Stimulated activated CD4-positive, alpha-beta T cell treated with anti-CD3 and anti-CD28 coated beads, TNF-alpha, amount 100 ng/mL, for 1 hour (primary cell): ENCODE measurements at places on chromosomes 16 and 17.

DNA sequence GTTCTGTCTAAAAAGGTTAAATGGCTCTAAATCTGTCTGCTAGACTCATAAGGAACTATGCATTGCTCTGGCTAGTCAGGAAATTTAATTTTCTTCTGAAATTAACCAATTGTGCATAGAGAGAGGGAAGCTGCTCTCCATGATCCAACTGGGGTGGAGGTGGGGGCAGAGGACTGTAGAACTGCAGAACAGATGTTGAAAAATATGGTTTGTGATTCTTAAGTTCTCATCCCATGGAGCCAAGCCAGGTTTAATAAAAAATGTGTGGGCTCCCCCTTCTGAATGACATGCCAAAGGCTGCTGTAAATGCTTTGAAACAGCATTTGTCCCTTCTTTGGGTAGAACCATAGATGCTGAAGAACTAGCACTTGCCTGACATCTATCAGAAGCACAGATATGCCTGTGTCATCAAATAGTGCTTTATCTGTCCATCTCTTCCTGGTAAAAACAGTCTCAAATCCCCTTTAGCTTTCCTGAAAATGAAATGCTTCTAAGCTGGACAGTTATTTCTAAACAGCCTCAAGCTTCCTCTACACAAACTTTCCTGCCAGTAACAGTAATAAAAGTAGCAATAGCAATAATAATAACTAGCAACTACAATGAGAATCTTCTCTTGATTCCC lies 221.4 kb downstream of the CDH8 start:
- DNase-seq = no peak

GRCh38 chr16:49049644-49050043 lies 232.0 kb downstream of the CBLN1 start:
- DNase-seq = no peak

- no peak for DNase-seq
These were observed 9.0 kb upstream of the CDRT15 start for GRCh38 chr17:14245629-14246028.

DNA sequence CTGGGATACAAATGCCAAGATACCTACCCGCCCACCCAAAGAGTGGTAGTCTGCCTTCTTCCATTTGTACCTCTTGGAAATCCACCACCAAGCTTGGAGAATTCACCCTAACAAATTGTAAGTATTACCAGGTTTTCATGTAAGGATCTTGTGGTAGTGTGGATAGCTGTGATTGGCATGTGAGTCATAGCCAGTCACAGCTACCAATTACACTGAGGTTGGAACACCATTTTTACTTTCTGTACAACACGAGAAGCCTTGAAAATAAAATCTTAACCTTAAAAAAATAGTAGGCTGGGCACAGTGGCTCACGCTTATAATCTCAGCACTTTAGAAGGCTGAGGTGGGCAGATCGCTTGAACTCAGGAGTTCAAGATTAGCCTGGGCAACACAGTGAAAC lies 18.5 kb upstream of the SLC35G3 start:
- no peak for DNase-seq

- no peak for DNase-seq
These were observed 25.6 kb upstream of the NPTX1 start for GRCh38 chr17:80501741-80502577.

DNA sequence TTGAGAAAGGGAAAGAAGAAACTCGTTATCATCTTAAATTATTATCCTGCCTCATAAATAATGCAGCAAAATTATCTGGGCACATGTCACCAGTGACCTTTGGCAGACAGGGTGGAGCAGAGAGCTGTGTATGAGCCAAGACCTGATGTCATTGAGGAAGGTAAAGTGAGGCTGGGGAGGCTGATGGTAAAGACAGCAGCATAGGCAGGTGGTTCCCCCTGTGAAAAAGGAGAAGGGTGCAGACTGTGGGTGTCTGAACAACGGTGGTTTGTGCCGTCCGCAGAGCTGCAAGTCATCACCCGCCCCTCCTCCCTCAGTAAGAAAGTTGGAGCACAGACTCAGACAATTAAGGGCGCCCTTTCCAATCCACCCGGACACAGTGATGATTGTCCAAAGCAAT lies 30.8 kb upstream of the METTL16 start:
- no peak for DNase-seq

DNA sequence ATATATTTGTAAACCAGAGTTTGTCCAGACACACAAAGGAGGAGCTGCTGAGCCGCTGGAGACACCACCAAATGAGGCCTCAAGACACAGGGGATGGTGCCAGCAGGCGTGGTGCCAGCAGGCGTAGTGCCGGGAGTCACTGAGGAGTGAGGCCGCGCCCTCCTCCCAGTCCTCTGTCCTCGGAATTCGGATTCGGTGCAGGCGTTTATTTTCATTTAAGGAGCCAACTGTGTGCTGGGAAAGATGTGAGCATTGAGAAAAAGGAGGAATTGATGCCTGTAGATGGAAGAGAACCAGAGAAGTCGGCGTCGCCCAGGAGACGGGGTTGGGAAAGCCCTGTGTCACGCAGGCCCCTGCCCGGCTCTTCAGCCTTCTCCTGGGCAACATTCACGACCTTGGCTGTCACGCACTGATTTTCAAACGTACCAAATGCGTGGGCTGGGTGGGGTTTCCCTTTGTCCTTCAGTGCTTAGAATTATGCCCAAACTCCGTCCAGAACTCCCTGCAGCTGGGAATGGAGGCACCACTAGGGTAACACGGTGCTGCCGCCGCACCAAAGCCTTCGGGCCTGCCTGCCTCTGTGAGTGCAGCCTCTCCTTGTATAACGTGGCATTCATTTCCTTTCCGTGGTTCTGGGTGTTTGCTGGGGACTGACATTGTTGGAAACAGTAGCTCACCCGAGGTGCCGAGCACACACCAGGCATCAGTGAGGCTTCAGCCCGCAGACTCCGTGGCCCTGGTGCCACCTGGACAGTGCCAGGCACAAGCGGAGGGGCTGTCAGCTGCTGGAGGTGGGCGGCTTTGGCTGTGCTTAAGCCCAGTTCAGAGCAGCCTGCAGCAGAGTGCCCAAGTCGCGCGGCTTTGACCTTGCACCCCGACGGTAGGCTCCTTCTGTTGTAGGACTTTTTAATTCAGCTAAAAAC lies 49.0 kb upstream of the CHMP6 start:
- DNase-seq = no peak
